ENCODE measurements at places on chromosomes 7 and 10. TPM values are rescaled to one million over a fixed set of nuclear protein-coding genes. Genes with fewer than 3 reads are reported as not detected.

Gene NEURL1
- polyA plus RNA-seq = 0.04 TPM

Gene ZNF467
- polyA plus RNA-seq = not detected

Gene BICC1
- polyA plus RNA-seq = 0.04 TPM

Gene GSTO2
- 0.46 TPM for polyA plus RNA-seq

Gene CYP3A7
- 0.17 TPM for polyA plus RNA-seq

Gene CYP26A1
- not detected for polyA plus RNA-seq

Gene PSD
- 1.7 TPM for polyA plus RNA-seq

Gene COL1A2
- 1.5 TPM for polyA plus RNA-seq

Gene PRKG1
- not detected for polyA plus RNA-seq

Data from GM12878 (cell line).